ENCODE measurements at places on chromosomes 13 and 19. TPM values are rescaled to one million over a fixed set of nuclear protein-coding genes. Genes with fewer than 3 reads are reported as not detected.

Gene KLK15
- total RNA-seq = not detected

Gene DMKN
- total RNA-seq = 0.22 TPM

Gene CEACAM7
- not detected for total RNA-seq

Gene PRR22
- total RNA-seq = 0.86 TPM

Gene MISP3
- 0.43 TPM for total RNA-seq

Gene DHDH
- not detected for total RNA-seq

Gene ZNF99
- total RNA-seq = not detected

Gene FREM2
- under 0.01 TPM for total RNA-seq

Gene ZNF541
- total RNA-seq = not detected

Measured in placental pericyte (primary cell).